Activated CD4-positive, alpha-beta T cell treated with anti-CD3 and anti-CD28 coated beads for 24 hours (primary cell): ENCODE measurements at places on chromosomes 2 and 18.

- DNase-seq: no peak
Measured at GRCh38 chr18:47604021-47604420, 326.4 kb downstream of the SMAD2 start.

DNA sequence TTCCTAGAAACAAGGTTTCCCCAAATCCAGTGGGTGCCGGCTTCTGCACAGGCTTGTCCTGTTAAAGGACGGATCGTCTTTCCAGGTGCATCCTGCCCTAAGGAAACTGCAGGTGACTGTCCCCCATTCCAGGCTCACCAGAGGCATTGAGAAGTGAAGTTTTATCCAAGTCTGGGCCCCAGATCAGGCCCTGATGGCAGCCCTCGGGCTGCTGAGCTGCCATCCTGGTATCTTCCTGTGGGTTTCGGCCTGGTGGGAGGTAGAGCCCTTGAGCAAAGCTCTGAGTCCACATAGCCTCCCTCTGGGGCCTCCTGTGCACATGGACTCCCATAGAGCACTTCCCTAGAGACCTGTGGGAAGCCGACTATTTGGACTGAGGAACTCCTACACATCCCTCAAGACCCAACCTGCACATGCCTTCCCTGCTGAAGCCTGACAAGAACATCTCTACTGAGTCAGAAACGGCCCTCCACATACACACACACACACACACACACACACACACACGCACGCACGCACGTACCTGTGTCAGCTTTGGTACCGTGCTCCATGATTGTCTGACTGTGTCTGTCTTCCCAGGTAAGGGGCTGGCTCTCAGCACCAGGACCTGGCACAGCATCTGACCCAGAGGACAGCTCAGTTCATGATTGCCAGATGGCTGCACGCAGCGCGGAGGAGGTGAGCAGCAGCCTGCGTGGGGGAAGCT, 16.4 kb downstream of the TNS1 start:
- DNase-seq: no peak

DNA sequence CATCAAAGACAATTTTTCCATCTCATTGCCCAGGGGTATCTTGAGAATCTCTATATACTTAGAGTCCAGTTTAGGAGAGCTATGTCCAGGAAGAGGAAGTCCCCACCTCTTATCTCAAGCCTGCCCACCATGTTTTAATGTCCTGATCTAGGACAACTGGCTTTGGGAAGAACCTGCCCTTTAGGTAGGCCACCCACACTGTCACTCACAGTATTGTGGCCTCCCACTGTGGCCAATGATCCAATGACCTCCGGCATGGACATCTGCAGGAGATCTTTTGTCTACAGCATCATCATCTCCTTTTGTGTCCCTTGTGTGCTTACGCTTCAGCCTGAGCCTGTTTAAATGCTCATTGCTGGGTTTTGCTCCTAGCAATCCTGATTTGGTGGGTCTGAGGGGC, 77.4 kb downstream of the SLC4A3 start:
- DNase-seq: no peak

- DNase-seq: no peak
Measured at GRCh38 chr2:352696-353095, 64.8 kb upstream of the ALKAL2 start.

DNA sequence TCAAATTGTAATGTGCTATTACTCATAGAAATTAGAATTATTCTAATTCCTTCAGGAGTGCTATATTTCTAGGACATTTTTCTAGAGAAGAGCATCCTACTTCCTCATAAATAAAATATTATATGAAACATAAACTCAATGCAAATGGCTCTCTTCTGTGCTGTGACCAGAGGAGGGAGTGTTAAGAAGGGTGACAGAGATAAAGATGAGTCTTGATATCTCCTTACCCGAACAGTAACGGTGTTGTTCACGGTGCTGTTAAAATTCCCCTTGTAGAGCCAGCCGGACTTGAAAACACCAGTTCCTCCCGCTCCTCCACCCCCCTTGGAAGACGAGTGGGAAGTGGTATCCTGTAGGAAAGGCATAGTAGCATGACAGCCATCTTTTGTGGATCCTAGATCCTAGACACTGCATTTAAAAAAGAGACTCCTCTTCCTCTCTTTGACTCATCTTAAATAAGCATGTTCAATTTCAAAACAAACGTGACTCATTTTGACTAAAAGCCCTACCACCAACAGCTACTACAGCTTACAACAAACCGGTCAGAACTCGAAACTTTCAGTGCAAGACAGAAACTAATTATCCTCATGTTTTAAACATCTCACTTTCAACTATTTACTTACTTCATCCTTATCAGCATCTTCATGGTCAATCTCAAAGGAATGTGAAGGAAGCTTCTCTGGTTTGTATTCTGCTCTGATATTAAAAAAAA, 156.3 kb downstream of the DOCK10 start:
- no peak for DNase-seq

DNA sequence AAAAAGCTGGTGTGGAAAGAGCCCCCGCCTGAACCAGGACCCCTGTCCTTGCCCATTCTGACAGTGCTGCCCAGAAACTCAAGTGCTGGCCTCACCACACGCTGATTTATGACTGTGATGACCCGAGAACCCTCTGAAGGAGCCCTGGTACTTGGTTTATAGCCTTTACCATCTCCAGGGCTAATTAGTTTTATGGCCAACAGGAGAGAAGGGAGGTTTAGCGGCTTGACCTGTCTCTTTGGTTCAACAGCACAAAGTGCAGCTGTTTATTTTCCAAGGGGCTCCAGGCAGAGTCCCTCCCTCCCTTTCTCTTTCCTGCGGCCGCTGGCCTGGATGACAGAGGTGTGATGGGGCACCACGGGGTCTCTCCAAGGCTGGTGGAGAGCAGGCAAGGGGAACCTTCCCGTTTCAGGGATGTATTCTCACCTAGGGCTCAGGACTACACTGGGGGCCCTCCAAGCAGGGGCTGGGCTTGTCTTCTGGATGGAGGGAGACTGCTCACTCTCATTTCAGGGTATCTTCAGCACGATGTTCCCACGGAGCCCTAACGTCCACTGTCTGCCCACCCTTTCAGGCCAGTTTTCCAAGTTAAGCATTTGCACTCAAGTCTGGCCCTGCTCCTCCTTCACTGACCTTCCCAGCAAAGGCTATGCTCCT, 174.2 kb upstream of the GLI2 start:
- DNase-seq: no peak

DNA sequence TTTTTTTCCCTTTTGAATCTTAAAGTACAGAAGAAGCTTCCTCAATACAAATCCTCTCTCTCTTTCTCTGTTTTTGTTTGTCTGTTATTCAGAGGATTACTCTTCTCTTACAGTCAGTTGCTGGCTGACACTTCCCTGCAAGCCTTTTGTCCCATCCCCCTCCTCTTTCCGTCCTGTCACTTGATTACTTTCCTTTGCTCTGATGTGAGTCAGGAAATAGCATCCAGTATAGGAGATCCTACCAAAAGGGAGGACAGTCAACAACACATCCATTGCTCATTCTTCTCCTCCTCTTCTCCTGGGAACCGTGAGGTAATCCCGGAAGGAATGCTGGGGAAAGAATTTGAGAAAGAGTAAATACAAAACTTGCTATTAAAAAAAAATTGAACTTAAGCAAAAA, 79.3 kb upstream of the SCN7A start:
- DNase-seq: no peak

DNA sequence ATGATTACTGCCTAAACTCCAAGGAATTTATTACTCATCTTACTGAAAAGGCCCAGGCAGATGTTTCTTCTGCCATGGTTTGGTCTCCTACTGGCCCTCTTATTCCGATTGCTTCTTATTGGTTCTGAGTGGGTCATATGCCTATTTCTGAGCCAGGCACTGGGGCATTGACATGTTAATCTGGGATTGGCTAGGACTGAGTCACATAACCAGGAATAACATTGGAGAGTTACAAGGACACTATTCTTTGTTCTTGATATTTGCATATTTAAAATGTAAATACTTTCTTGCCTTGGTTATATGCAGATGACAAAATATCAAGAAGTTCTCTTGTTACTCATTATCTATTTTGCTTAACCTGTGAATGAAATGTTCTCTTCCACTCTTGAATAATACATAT, 534.4 kb upstream of the SLC39A10 start:
- DNase-seq: no peak

- no peak for DNase-seq
Measured at GRCh38 chr2:43559391-43560230, 36.2 kb downstream of the THADA start.
